Trophoblast cell (in vitro differentiated cells and primary cell): ENCODE measurements at places on chromosomes 1 and 21.

- peak; percentile 10 for DNase-seq
Observed at GRCh38 chr1:238951809-238952208, 434.6 kb upstream of the CHRM3 start.

DNA sequence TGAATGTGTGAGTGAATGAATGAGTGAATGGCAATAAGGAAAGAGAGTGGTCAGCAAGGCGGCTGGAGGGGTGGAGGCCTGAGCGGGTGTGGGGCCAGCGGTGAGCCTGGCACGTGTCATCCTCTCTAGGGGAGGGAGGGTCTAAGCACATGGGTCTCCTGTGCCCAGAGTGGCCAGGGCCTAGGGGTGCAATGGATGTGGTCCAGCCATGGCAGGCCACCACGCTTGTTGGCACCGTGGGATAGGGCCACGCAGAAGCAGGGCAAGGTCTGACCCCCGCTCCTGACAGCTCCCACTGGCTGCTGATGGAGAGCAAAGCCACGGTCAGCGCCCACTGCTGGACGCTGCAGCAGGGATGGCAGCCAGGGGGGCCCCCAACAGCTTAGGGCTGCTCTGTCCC, 19.5 kb upstream of the SPSB1 start:
- no peak for DNase-seq

GRCh38 chr1:209038735-209039134, 544.8 kb upstream of the CAMK1G start:
- DNase-seq = peak; percentile 88

- no peak for DNase-seq
Observed at GRCh38 chr1:41800311-41800829, 118.4 kb downstream of the HIVEP3 start.

- no peak for DNase-seq
Observed at GRCh38 chr1:114669562-114670082, at the start of gene DENND2C. DENND2C (minus strand) TSS chr1:114670049; CDS start chr1:114625984, 44,065 bp downstream.

DNA sequence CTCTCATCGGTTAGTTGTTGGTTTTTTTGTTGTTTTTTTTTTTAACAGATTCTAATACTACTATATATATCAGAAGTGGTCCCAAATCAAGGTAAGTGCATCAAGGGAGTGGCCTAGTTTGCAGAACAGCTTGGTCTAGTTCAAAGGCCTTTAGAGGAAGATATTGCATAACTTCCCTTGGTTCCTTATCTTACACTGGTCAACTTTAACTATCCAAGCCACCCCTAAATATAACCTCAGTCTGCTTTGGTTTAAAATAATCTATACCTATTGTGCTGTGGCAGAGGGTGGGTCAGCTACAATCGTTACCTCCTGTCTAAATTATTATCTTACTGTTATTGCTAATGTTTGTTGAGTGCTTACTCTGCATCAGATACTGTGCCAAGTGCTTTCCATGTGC, 6.9 kb downstream of the S100A12 start:
- no peak for DNase-seq

DNA sequence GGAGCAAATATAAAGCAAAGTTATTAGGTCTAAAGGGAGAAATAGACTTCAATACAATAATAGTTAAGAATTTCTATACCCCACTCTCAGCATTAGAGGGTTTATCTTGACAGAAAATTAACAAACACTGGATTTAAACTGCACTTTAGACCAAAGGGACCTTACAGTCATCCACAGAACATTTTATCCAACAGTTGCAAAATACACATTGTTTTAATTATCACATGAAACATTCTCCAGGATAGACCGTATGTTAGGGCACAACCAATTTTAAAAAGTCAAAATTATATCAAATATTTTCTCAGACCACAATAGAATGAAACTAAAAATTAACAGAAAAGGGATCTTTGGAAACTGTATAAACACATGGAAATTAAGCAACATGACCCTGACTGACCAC, 384.5 kb upstream of the C1orf87 start:
- no peak for DNase-seq

DNA sequence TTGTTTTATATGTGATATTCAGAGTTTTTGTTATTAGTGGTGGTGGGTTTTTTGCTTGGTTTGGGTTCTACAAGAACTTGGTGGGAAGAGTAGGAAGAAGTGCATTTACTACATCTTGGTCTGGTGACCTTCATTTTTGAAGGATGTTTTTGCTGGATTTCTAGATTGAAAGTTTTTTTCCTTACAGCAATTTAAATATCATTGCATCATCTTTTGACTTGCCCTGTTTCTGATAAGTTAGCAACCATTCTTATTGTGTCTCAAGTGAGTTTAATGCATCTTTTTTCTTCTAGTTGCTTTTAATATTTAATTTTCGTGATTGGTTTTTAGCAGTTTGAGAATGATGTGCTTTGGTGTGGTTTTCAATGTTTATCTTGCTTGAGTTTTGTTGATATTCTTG, 447.7 kb downstream of the DISC1 start:
- no peak for DNase-seq

DNA sequence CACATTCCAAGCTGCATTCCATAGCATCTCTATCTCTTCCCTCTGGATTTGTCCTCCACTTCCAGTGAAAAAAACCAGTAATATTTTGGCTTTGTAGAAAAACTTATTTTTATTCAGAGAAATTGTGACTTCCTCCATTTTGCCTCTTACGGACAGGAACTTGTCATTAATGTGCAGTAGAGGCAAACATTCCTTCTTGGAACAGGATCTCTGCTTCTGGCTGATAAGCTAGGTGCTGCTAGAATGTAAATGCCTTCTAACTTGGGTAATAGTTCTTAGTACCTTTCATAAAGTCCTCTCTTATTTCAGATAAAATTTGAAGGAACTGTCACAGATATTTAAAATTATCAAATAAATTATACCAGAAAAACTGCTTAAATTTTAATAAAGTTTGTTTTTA, 707.8 kb downstream of the USP25 start:
- DNase-seq = no peak

DNA sequence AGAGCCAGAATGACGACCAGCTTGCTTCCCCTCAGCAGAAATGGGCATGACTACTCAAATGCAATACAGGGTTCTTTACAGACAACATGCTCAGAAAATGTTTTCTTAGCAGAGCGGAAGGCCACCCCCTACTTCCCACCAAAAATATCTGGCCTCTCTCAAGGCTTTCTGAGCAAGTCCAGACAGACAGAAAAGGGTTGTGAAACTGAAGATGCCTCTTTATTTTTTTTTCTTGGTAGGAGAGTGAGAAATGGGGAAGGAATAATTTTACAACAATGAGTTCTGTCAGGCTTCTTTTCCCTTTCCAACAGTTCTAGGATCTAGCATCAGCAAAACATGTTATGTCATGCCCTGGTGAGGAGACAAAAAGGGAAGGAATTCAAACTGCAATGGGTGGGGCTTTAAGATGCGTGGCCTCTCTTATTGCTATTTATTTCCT, 172.0 kb upstream of the CAMK1G start:
- no peak for DNase-seq

DNA sequence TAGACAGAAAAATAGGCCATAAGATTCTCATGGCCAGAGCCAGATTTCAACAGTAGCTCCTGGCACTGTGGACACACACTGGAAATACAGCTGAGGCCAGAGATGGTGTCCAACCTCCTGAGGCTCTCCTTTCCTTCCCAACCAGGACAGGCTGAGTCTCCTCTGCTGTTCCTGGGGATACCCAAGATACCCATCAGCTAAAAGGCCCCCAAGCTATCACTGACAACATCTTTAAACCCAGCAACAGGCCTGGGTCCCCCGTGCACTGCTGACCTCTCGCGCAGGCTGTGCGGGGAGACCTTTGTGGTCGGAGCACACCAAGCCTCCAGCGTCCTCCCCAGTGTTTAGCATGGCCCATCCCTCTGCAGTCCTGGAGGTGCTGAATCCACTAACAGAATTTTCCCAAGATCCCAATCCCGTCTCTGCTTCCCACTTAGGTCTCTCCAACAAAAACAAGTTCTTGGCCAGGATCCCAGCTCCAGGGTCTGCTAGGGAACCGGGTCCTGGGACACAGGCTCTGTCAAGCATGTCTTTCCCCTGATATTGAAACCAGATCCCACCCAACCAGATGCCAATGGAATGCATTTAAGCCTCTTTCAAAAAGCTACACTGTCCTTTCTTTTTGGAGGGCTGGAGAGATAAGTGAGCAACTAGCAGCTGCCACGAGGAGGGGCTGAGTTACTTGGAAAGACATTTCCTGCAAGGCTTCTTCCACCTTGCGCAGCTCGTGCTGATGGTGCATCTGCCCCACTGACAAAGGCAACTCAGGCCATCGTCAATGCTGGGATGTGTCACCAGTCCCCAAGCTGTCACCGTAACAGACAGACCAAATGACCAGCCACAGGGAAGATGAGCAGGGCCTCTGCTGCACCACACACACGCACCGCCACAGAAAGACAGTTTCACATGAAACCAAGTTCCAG, 73.2 kb downstream of the BCAR3 start:
- no peak for DNase-seq

- DNase-seq = no peak
Observed at GRCh38 chr1:24319312-24319863, at the start of gene GRHL3. GRHL3 (plus strand) TSS chr1:24319357; CDS start chr1:24319552, 195 bp downstream.

DNA sequence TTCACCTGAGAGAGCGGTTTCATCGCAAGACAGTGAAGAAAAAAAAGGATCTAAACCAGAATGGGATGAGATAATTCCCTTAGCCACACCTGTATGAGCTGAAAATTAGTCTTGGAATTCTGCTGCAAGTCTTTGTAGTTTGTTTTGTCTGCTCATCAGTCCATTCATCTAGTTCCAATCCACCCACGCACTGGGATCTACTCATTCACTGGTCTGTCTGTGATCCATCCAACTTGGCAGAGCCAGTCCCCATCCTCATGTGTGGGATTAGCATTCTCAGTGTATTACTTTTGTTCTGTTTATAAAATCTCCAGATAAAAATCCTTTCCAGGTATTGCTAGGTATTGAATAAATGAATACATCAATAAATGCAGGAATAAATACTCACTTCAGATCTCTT, 266.5 kb upstream of the USP24 start:
- peak; percentile 38 for DNase-seq

DNA sequence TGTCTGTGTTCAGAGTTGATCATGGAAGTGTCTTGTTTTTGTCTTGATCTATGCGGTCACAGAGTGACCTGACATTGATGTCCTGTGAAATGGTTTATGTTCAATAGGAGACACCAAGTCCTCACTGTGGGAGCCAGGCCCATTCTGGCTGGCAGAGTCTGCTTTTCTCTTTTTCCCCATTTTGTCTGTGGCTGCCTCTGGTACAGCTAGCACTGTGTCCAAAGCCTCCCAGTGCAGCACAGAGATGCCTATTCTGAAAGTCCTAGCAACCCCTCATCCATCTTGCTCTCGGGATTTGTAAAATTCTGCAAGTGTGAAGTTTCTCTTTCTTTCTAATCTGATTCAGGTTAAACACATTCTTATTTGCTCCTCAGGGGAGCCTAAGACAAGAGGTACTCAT, 14.3 kb downstream of the TNN start:
- no peak for DNase-seq

- peak; percentile 54 for DNase-seq
Observed at GRCh38 chr1:119631433-119632102, 16.5 kb downstream of the ZNF697 start.

GRCh38 chr1:4351453-4351852, 303.0 kb upstream of the AJAP1 start:
- no peak for DNase-seq

DNA sequence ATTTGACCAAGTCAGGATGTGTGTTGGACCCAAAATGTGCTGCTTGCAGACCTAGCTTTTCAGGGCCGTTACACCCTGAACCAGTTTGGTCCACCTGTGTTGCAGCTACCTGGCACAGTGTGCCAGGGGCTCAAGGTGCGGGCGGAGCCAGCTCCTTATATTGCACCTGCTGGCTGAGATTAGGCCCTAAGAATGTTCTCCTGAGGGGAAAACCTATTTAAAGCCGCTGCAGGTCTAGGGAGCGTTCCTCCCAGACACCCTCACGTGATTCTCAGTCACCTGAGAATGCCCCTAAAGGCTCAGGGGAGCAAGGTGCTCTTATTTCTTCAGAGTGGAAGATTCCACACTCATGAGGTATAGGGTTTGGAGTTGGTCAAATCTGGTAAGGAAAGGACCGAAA, 12.0 kb downstream of the GSTM3 start:
- DNase-seq = no peak

DNA sequence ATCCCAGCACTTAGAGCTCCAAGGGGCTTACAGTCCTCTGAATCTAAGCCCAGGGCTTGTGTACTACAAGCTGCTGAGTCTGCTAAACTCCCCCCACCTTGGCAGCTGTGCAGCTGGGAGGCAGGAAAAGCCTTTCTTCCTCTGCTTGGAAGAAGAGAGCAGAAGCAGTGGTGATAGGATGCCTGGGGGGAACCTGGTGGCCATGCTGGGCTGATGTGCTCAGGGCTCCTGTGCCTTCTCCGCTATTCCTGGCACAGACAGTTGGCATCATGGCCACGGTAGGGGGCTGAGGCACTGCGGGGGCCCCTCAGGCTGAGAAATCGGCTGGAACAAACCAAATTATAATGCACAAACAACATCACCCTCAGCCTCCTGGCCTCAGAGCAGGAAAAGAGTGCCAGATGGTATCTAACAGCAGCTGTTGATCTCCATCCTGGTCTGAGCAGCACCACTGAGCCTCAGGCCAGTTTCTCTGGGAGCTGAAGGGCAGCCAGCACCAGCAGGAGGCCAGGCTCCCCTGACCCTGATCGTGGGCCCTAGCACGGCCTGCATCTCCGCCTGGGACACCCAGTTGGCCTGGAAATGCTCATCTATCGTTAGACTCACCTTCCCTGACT, 35.8 kb downstream of the ECE1 start:
- peak; percentile 90 for DNase-seq

GRCh38 chr21:42843056-42843455, 36.3 kb downstream of the WDR4 start:
- no peak for DNase-seq
